Esophagus squamous epithelium (tissue), 5 donors: ENCODE measurements at places on chromosomes 12 and 14. TPM values are rescaled to one million over a fixed set of nuclear protein-coding genes. Genes with fewer than 3 reads are reported as not detected.

Gene C12orf56
- total RNA-seq = 6.8 TPM

Gene PRICKLE1
- 2.1 TPM for total RNA-seq

DNA sequence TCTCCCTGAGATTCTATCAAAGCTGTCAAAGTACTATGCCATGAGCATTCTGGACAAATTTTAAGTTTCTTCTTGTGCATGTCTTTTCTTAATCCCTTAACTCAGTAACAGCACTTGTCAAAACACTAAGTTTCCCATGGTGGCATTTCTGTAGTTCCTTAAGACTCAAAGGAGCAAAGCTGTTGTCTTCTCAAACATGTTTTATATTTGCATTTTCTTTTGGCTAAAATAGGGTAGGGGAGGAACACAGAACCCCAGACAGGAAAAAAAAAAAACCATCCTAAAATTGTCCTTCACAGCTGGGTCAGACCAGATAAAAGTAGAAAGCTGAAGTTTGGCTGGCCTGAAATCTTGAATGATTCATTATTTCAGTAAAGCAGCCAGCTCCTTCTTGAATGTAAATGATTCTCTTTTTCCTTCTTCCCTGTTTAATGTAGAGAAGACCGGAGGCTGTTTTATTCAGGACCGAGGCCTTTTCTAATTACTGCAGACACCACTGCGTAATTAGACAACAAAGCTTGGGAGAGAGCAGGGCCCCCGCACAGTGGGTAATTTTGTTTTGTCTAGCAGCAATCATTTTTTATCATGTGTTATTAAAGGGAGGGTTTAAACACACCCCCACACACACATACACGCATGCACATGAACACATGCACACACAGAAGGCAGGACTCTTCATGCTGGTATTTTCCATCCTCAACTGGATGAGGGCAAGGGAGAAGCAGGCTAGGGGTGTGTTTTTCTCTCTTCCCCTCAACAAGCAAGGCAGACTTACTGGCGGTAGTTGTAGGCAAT, 51.0 kb downstream of the PAH start:
- no peaks in the 10 kb centered on the region for H3K36me3 ChIP-seq
- no peak overlapping the region for H3K4me3 ChIP-seq
- H3K27me3 ChIP-seq = no peaks in the 10 kb centered on the region
- H3K4me1 ChIP-seq = no peaks in the 10 kb centered on the region
- H3K27ac ChIP-seq = no peak overlapping the region

- H3K27me3 ChIP-seq = no peaks in the 10 kb centered on the region
- no peak for DNase-seq
These were observed 23.2 kb downstream of the CCND2 start for GRCh38 chr12:4296751-4297150.

DNA sequence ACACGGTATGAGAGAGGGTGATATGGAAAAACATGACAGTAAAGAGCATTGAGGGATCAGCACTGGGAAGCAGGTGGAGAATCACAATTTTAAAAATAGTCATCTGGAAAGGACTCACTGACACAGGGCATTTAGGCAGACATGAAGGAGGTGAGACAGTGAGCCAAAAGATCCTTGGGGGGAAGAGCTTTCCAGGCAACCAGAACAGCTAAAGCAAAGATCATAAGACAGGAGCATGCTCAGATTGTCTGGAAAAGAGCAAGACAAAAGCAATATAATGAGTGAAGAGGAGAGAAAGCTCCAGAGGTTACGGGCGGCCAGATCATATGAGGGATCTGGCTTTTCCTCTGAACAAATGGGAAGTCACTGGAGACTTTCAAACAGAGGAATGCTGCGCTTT, 63.9 kb downstream of the DENND5B start:
- H3K4me3 ChIP-seq = no peak overlapping the region
- H3K36me3 ChIP-seq = no peaks in the 10 kb centered on the region
- no peaks in the 10 kb centered on the region for H3K4me1 ChIP-seq
- H3K27ac ChIP-seq = no peak overlapping the region
- no peaks in the 10 kb centered on the region for H3K27me3 ChIP-seq
